ENCODE measurements at places on chromosomes 3 and 15.

GRCh38 chr3:127053979-127054378, 71.1 kb downstream of the PLXNA1 start:
- DNase-seq, result no peak

DNA sequence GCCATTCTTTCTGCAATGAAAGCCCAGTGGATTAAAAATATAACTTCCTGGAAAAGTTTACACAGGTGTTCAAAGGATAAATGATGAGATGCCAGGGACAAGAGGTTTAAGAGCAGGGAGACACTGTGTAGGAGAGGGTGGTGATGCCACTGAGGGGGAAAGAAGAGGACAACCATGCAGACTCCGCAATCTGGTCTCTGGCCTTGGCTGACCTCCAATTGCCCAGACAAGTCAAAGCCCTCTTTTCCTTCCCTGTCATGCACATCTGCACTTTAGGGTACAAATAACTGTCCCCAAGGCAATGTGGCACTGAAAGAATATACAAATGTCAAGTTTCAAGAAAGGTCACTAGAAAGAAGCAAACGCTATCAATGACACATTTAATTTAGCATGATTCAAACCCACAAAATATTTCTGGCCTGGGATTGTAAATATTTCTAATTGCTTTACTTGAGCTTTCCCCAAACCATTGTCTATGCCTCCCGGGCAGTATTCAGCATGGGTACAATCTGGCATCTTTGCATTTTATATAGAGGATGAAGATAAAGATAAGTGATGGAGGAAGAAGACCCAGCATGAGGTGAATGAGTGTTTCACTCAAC, 319.4 kb downstream of the PLCL2 start:
- DNase-seq, result no peak

DNA sequence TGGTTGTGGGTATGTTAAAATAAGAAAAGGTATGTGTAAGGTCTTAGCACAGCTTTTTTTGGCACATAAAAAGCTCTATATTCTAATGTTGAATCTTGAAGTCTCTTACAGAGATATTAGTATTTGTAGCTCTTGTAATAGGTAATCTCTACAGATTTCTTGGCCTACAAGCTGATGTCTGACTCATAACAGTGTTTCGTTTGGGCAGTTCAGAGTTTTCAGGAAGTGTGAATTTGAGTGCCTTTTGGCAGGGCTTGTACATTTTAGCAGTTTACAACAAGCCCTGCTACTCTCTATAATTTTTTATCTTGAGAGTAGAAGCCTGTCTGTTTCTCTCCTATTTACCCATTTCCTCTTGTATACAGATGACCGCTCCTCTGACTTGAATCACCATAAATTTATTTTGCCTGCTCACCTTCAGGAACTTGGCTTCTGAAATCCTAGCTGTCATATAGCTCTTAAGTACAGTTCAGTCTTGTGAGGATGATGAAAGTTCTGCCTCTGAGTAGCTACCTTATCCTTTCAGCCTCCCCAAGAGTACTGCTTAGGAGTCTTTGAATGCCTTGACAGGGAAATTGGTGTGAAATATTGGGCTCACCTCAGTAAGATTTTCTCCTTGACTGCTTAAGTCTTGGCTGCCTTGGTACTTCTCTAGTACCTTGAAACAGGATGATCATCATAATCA, 419.9 kb upstream of the RARB start:
- no peak for DNase-seq

DNA sequence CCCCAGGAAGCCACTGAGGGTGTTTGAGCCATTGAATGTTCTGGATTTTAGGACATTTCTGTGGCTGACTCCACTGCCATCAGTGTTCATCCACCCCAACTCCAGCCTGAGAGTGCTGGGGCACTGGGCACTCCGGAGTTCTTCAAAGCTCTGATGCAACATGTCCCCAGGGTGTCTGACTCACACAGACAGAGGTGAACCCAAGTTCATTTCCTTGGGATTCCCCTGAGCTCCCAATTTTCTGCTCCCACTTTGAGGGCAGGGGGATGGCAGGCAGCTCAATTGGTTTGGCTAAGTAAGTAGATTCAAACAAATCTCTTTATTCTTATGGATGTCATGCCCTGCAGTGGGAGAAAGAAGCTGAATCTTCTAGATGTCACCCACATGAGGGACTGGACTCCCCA, 2.2 kb downstream of the STRA6 start:
- DNase-seq, result no peak

GRCh38 chr3:126133606-126134005, 46.8 kb downstream of the ALDH1L1 start:
- DNase-seq, result no peak

- DNase-seq, result no peak
These were observed 2.7 kb downstream of the PRKCD start for GRCh38 chr3:53163444-53164387.

DNA sequence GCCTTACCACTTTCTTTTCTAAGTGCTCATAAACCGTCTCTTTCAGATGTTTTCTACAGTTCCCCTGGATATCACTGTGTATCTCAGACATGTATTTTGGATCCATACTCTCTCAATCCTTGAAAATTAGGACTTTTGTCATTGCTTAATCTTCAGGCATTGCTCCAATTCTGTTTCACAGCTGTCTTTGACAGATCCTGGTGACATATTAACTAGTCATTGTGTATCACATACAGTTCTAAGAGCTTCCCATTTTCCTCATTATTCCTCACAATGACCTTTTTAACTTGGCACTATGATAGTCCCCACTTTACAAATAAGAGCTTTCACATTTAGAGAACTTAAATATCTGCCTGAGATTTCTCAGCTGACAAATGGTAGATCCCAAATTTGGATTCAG, 151.7 kb downstream of the CLSTN2 start:
- DNase-seq, result no peak

DNA sequence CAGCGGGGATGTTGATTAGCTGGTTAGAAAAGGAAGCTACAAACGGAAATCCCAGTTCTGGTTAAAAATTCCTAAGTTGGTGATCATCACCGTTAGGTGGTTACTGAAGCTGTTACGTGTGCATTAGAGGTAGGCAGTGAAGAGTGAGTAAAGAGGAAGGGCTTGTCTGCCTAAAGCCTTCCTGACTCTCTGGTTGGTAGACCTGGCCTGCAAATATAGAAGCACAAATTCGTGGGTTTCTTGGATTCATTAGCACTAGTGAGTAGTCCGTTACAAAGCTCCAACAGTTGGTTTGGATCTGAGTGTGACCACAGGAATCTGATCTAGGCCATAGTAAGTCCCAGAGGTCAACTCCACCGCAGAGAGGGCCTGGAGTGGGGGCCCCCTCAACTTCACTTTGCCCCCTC, 174.0 kb upstream of the TP63 start:
- no peak for DNase-seq

DNA sequence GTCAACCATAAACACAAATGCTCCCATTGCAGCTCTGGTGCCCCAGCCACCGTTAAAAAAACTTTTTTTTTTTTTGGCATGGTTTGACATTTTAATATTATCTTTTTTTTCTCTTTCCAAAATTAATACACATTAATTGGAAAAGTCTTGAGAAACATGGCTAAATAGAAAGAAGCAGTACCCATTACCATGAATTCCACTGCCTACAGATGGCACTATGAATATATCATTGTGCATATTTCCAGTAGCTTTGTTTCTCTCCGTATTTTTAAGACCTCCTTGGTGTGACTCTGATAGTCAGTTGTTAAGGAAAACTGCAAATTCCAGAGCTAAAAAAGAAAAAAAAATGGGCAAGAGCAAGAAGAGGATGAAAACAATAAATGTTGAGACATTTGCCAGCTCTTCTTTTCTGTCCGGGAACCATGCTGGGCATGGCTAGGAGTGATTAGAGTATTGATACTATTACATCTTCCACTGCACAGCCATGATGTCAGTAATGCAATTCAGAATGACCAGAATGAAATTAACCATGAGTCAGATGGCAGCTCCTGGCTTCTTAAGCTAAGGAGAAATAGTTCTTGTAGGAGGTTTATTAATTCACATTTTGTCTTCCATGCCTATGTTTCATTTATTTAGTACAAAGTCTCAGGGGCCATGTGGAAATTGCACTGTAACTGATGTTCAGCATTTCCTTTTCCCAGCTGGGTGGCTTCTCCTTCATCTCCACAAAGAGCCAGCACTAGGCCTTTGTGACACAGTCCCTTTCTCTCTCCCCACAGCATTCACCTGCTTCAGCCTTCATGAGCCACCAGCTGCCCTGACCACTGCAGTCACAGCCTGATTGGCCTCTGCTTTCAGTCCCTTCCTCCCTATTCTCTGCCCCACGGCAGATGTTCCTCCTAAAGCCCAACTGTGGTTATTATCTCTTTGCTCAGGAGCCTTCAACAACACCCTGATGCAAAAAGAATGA, 31.8 kb downstream of the SLC7A14 start:
- no peak for DNase-seq

- no peak for DNase-seq
These were observed 1001.9 kb downstream of the ROBO1 start for GRCh38 chr3:78765671-78766485.

DNA sequence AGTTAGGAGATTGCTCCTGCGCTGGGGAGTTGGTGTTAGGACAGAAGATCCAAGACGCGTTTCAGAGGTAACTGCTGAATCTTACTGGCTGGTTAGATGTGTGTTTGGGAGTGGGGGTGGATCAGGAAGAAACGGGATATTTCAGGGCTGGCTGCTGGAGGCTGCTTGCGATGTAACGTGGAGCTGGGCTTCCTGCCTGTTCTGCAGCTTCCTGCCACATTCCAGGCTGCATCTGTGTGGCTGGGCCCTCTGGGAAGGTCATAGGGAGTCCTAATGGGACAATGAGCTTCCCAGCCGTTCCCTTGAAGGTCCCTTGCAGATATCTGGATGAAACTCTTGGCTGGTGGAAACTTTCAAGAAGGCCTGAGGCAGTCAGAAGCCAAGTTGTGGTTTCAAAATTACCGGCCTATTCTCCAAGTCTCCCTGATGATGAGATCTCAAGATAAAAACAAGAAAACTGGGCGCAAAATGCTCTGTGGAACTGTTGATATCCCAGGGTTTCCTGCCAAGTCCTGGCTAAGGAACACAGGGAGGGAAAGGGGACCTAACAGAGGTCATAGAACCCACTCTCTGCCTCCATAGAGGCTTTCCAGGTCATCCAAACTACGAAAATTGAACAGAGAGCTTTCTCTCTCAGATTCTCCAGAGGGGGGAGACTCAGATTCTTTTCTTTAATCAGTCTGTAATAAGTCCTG, 67.0 kb downstream of the NOX5 start:
- no peak for DNase-seq

- DNase-seq, result no peak
These were observed 186.9 kb upstream of the TLE3 start for GRCh38 chr15:70284438-70285214.

DNA sequence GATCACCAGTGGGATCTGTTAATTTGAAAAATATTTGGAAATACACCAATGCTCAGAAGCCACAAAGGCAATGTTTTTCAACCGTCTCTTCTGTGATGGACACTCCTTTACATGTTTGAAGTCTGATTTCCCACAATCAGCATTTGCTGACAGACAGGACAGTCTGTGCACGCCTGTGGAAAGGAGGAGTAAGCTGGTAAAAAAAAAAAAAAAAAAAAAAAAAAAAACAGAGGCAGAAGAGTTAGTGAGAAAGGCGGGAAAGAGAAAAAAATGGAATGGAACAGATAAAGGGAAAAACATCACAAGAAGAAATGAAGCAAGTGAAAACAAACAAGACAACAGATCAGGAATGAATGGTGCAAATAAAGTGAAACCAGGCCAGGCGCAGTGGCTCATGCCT, 35.0 kb downstream of the PRTG start:
- DNase-seq, result no peak

- DNase-seq, result no peak
These were observed 31.4 kb downstream of the CA12 start for GRCh38 chr15:63350178-63350621.

DNA sequence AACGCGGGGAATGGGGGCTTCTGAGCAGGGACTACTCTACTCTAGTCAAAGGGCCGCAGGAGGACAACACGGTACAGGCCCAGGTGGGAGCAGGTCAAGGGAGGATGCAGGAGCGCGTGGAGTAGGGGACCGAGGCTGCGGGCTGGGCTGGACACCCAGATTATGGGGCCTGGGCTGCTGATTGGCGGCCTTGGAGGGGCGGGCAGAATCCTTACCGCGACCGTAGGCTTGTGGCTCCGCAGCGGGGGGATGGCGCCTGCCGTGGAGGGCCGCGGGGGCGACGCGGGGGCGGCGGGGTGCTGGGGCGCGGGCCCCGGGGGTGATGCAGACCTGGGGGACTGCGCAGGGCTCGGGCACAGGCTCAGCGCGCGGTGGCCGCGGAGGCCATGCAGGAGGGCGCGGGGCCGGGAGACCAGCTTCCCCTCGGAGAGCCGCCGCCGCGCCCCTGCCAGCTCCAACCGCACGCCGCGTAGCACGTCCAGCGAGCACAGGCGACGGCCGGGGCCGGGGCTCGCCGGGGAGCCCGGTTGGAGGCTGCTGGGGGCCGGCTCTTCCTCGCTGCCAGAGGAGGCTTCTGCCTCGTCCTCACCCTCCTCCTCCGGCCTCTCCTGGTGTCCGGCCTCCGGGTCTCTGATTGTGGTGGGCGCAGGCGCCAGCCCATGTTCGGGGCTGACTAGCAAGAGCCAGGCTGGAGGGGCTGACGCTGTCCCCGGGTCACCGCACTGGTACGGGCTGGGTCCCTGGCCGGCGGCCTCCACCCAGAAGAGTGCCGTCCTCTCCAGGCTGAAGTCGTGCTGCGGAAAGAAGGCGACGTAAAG, 12.9 kb downstream of the UBAP1L start:
- DNase-seq, result no peak

- no peak for DNase-seq
These were observed 19.2 kb upstream of the GSK3B start for GRCh38 chr3:120113128-120114116.

- no peak for DNase-seq
These were observed 11.8 kb downstream of the CAPN7 start for GRCh38 chr3:15217841-15218267.

DNA sequence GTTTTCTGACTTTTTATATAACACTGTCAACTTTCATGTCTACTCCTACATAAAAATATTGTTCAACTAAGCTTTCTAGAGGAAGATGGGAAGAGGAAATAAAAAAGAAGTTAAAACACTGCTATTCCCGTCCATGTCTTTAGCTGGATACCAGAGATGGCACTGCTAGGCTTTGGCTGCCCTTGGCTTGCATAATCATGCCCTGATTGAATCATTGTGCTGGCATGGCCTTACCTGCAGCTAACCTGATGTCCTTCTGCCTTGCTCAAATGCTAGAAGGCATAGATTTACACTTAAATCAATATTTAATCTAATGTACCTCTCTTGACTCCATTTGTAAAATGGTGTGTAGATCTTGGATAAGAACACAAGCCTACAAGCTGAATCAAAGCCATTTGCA, 539.7 kb upstream of the IL12A start:
- DNase-seq, result no peak

GRCh38 chr3:186075489-186075888, 33.4 kb downstream of the ETV5 start:
- no peak for DNase-seq

Measured in activated gamma-delta T cell treated with anti-CD3 and anti-CD28 coated beads, Interleukin-2, amount 50 U/mL, for 16 hours (primary cell).